Left forelimb (tissue), 1 donor: ENCODE measurements at places on chromosomes 7 and 10.

DNA sequence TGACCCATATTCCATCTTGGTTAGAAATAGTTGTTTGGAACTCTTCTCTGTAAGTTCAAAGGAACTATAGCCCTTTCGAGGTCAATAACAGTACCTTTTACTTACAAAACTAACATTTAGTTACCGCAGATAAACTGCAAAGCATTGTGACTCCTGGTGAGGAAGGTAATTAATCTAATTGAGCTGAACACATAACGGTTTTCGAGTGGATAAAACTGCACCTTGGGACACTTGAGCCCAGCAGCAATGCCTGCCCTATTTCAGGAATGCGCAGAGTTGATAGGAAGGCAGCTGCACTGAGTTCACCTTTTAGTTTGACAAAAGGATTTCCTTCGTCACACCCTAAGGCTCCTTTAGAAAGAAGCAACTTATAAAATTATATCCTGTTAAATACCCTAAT, 75.4 kb downstream of the JAZF1 start:
- no peak for DNase-seq

DNA sequence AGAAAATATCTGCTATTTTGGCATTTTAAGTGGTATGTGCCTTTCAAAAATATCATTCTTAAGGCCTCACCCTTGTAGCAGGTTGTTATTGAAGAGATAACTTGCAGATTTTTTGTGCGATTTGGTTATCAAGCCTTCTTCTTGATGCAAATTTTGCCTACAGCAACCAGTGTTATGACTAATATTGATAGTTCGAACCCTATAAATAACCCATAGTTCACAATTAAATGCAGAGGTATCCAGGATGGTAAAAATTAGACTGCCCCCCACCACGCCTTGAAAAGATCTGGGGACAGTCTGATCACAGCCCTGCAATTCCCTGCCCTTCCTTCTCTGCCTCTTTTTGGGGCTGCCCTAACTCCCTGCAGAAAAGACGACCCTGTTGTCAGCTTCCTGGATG, 28.4 kb upstream of the RAPGEF5 start:
- no peak for DNase-seq

GRCh38 chr7:115851291-115851690, 179.3 kb downstream of the TFEC start:
- DNase-seq: no peak

DNA sequence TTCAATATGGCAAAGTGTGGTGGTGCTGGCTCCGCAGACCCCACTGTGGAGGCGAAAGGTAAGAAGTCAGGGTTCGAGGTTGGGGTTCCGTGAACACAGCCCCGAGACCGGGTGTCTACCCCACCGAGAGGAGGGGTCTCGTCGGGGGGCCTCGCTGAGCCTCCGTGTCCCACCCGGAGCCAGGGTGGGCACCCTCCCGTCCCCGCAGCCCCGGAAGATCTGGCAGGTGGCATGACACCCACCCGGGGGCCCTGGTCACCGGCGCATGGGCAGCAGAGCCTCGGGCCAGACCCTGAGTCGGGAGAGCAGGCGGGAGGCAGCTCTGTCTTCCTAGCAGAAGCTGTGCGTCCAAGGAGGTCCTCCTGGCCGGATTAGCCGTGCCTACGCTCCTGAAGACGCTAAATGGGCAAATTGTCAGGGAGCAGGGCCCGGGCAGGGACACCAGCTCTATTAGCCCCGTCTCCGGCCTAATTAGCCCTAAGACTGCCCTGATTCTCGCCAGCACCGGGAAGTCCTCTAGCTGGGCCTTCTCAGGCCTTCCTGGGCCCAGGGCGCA, 56.4 kb downstream of the UNCX start:
- DNase-seq: no peak

GRCh38 chr7:137999496-138000080, 2.3 kb downstream of the CREB3L2 start:
- no peak for DNase-seq

GRCh38 chr10:109866168-109866994, 56.9 kb downstream of the XPNPEP1 start:
- no peak for DNase-seq

- DNase-seq: no peak
Observed at GRCh38 chr7:17564678-17565212, 266.3 kb downstream of the AHR start.

GRCh38 chr7:3732395-3733005, 431.4 kb downstream of the SDK1 start:
- no peak for DNase-seq

- no peak for DNase-seq
Observed at GRCh38 chr10:93993414-93993781, 333 bp upstream of the PLCE1 start.

DNA sequence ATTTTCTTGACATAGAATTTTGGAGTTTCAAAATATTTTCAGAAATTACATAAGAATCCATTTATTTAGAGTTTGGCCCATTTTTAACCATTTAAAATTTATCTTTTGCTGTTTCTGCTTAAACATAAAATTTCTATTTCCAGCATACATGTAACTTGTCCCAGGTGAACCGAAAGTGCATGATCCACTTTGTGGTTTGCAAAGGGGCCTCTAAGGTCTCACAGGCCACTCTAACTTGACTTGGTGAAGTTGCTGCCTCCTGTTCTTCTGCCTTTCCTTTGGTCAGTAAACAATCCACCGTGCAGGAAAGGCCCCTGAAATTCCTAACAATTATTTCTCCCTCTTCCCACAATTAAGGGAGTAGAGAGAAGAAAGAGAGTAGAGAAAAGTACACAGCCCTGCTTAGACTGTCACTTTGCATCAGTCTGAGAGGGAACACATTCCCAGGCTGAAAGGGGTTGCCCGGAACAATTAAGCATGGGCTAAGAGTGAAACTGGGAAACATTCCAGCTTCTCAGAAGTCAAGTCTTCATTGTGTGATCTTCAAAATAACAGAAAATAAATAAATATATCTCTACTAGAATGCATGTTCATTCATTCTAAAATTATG, 79.5 kb upstream of the SEMA3A start:
- no peak for DNase-seq

DNA sequence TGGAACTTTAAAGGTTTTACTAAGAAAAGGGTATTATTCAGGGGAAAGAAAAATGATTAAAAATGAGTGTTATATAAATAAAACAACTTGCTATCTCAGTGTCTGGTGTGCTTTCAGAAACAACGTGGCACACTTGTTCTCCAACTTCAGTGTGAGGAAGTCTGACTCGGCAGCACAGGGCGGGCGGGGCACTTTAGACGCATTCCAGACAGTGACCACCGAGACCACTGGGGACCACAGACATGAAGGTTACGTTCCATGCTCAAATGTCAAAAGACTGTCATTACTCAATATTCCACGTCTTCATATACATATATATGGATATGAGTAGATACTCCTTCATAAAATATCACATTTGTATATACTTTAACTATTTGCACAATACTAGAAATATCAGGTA, 87.0 kb downstream of the LARP4B start:
- DNase-seq: no peak

DNA sequence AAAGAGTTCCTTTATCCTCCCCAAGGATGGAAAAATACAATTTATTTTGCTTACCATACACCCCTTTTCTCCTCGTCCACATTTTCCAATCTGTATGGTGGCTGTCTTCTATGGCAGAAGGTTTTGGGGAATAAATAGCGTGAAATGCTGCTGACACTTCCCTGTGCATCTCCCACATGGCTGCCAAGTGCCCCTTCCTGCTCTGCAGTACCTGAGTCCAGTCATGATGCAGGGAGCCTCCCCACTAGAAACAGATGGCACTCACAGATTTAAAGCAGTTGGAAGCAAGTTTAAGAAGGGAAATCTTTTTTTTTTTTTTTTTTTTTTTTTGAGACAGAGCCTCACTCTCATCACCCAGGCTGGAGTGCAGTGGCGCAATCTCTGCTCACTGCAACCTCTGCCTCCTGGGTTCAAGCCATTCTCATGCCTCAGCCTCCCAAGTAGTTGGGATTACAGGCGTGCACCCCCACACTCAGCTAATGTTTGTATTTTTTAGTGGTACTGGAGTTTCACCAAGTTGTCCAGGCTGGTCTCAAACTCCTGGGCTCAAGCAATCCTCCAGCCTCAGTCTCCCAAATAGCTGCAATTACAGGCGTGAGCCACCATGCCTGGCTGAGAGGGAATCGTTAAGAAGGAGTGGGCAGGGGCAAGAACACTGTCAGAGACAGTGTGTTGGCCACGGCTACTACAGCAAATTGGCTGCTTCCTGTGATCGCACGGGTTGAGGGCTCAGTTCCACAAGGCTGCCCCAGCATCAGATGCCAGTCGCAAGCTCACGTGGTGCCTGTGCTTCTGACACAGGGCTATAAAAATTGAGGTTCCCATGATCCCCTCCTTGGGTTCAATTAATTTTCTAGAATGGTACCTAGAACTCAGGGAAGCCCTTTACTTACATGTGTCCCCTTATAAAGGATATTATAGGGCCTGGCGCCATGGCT, 5.3 kb upstream of the PILRA start:
- no peak for DNase-seq

- peak; percentile 69 for DNase-seq
Observed at GRCh38 chr10:92688927-92689662, 660 bp upstream of the HHEX start.

- DNase-seq: no peak
Observed at GRCh38 chr7:73515178-73515577, 6.9 kb downstream of the BAZ1B start.

DNA sequence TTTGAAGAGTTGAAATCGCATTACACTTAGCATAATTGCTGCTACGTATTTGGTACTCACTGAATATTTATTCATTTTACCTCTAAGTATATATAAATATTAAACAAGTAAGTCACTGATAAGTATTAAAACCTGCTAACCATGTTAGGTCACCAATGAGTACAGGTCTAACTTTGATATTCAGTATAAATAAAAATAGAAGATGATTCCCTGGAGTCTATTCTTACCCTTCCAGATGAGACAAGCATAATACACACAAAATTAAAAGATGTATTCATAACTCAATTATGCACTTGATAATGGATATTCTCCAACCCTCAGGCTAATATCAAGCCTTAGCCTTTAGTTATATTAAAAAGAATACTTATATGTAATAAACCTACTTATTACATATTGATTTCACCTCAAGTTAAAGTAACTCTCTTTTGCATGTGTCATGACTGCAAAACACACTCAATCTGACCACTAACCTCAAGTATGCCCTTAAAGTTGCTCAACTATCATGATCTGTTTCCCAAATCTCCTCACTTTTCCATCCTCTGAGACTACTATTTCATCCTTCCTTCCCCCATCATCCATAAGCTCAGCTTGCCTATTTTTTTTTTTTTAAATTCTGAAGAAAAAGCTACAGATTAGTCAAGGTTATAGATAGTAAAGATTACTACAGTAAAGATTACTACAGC, 46.8 kb downstream of the IPMK start:
- no peak for DNase-seq

- DNase-seq: no peak
Observed at GRCh38 chr7:132419542-132419941, 156.7 kb downstream of the PLXNA4 start.

DNA sequence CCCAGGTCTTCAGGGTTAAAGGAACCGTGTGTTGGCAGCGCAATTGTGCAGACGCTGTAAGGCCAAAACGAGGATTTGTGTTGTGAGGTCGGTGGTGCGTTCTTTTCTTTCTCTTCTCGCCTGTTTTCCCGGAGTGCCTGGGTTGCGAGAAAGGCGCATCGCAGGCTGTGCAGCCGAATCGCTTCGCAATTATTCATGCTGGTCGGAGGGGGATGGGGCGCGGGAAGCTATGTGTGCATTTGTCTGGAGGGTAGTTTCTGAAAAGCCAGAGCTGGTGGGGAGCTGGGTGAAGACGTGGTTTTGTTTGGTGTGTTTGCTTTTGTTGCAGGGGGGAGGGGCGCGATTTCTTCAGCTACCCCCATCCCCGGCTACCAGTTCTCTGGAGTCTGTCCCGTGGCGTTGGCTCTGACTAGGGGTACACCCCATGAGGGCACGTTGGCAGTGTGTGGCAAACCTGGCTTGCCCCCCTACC, 2.1 kb downstream of the MXI1 start:
- DNase-seq: peak; percentile 78

GRCh38 chr10:36650274-36650673, 475.1 kb upstream of the ANKRD30A start:
- no peak for DNase-seq

DNA sequence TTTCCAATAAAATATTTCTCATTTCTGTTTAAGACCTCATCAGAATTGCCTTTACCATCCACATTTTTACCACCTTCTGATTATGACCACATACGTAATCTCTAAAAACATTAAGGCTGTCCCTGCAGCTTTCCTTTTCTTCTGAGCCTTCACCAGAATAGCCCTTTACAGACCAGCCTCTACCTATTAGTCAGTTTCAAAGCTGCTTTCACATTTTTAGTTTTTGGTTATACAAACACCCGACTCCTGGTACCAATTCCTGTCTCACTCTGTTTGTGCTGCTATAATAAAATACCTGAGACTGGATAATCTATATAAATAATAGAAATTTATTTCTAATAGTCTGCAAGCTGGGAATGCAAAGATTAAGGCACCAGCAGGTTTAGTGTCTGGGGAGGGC, 15.4 kb upstream of the GTF2IRD1 start:
- DNase-seq: no peak

GRCh38 chr7:137462074-137462715, 118.7 kb upstream of the PTN start:
- no peak for DNase-seq

DNA sequence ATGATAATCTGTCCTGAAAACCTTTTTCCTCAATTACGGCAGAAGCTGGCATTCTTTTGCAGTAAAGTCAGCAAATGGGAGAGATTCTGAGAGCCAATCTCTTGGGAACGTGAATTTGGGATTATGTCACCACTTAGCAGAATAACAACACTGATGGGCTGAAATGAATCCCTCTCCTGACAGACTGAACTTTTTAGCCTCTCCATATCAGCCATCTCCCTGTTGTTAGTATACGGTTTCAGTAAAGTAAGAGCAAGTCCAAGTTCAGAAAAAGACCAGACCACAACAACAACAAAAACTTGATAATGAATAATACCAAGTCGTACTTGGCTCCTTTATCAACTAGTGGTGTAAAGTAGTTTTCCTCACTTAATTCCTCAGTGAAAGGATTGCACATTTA, 1048.8 kb downstream of the GATA3 start:
- DNase-seq: no peak

DNA sequence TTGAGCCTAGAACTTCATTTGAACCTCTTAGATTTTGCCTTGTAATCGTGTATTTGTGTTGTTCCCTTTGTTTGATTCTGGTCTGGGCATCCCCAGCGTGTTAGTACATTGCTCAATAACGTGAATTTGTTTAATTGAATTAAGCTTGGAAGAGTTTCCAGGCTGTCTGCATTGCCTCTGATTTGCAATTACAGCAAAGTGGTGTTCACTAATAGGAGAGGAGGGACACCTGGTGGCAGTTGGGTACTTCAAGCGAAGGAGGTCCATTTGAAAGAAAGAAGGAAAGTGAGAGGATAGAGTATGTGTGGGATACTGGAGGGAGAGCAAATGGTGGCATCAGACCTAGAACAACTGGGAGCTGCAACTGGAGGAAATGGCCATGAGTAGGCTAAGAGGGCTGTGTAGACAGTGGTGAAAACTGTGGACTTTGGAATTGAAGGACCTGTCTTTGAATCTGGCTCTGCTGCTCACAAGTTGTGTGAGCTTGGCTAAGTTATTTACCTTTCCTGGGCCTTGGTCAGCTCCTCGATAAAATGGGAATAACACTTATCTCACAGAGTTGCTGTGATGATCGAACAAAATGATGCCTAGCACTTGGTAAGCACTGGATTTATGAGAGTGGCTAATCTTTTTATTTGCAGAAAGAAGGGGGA, 15.1 kb downstream of the LSMEM1 start:
- DNase-seq: no peak
